Tibial nerve (tissue), 4 donors: ENCODE measurements at places on chromosomes 16 and 17. TPM values are rescaled to one million over a fixed set of nuclear protein-coding genes. Genes with fewer than 3 reads are reported as not detected.

DNA sequence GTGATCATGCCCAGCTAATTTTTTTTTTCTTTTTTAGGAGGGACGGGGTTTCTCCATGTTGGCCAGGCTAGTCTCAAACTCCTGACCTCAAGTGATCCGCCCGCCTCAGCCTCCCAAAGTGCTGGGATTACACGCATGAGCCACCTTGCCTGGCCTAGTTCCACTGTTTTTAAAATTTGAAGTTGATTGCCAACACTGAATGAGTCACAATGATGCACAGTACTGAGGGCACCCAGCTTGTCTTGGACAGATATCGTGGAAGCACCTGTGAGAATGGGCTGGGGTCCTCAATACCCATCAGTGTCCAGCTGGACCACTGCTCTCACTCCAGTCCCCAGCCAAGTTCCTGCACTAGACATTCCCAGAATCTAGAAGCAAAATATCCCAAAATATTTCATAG is 2.5 kb downstream of the KNOP1 start:
- no peak for DNase-seq
- no peak overlapping the region for H3K4me3 ChIP-seq
- H3K27ac ChIP-seq, result peak overlapping the region; percentile 88

- H3K36me3 ChIP-seq, result no peaks in the 10 kb centered on the region
- no peak for DNase-seq
- no peak overlapping the region for H3K4me3 ChIP-seq
- H3K4me1 ChIP-seq, result no peaks in the 10 kb centered on the region
Observed at GRCh38 chr16:27221576-27222248, 18.4 kb downstream of the KDM8 start.

Gene FOXO3B
- total RNA-seq, result 15.0 TPM

- no peaks in the 10 kb centered on the region for H3K4me1 ChIP-seq
- no peak overlapping the region for H3K27ac ChIP-seq
- no peak overlapping the region for H3K4me3 ChIP-seq
- H3K27me3 ChIP-seq, result no peaks in the 10 kb centered on the region
Observed at GRCh38 chr16:65386672-65387071, 264.8 kb upstream of the CDH11 start.

Gene MGRN1
- total RNA-seq, result 37.5 TPM

Gene TM4SF5
- total RNA-seq, result not detected

DNA sequence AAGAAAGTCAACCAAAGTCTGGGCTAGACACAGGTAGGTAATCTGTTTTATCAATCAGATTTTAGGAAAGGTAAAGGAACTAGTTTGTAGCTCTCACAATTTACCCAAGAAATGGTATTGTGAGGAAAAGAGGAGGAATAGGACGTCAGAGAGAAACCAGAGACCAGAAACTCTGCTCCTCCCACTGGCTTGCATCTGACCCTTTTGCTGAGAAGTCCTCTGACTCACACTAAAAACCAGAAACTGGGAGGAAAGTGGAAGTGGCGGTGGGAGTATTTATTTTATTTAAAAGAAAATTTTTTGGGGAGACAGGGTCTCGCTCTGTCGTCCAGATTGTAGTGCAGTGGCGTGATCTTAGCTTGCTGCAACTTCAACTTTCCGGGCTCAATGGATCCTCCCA is 38.0 kb upstream of the MNT start:
- H3K4me3 ChIP-seq, result no peak overlapping the region
- no peaks in the 10 kb centered on the region for H3K27me3 ChIP-seq
- no peak for DNase-seq
- no peak overlapping the region for H3K27ac ChIP-seq
- no peaks in the 10 kb centered on the region for H3K36me3 ChIP-seq
- no peaks in the 10 kb centered on the region for H3K4me1 ChIP-seq

DNA sequence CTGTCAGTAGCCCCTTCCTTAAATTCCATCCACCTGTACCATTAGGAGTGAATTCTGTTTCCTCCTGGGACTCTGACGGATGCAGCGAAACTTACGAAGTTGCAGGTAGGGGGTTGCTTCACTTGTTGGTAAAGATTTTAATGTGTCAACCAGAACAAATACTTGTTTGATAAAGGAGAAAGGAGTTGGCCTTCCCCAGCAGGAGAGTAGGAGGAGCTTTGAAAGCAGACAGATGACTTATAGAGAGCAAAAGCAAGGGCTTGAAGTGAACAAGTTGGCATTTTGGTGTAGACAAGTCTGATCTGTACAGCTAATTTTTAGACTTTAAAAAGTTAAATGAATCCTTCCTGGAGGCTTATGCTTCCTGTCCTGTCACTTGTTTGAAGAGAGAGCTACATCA is 38.1 kb upstream of the PMFBP1 start:
- no peak overlapping the region for H3K4me3 ChIP-seq
- H3K27ac ChIP-seq, result no peak overlapping the region
- H3K27me3 ChIP-seq, result no peaks in the 10 kb centered on the region
- no peaks in the 10 kb centered on the region for H3K4me1 ChIP-seq
- DNase-seq, result no peak

Gene FOXL1
- 7.1 TPM for total RNA-seq

Gene EPX
- not detected for total RNA-seq

- H3K4me1 ChIP-seq, result no peaks in the 10 kb centered on the region
- no peak overlapping the region for H3K27ac ChIP-seq
- no peak for DNase-seq
- H3K4me3 ChIP-seq, result no peak overlapping the region
Observed at GRCh38 chr16:87330646-87331045, 13.5 kb upstream of the C16orf95 start.

GRCh38 chr16:77589071-77589765 is 133.1 kb upstream of the NUDT7 start:
- no peak overlapping the region for H3K27ac ChIP-seq
- H3K36me3 ChIP-seq, result no peaks in the 10 kb centered on the region
- H3K27me3 ChIP-seq, result no peaks in the 10 kb centered on the region
- H3K4me1 ChIP-seq, result no peaks in the 10 kb centered on the region

Gene TPSD1
- total RNA-seq, result 6.3 TPM

Gene PRR11
- total RNA-seq, result 0.90 TPM

DNA sequence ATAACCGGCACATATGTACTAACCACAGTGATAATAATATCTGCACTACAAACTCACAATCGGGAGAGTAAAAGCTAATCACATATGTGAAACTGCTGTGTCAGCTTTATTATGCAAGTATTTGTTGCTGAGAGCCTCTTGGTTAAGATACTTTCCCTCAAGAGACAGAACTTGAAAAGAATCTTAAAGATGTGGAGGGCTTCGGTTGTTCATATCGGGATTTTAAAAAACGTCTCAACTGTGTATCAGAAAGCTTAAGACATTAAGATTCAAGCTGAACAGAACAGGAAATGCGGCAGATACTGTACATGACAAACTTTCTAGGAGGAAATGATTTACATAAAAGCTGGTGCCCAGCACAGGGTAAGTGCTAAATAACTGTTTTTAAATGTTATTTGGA is 27.5 kb upstream of the HLF start:
- no peaks in the 10 kb centered on the region for H3K27me3 ChIP-seq
- no peaks in the 10 kb centered on the region for H3K36me3 ChIP-seq
- no peak overlapping the region for H3K27ac ChIP-seq
- no peak for DNase-seq
- no peak overlapping the region for H3K4me3 ChIP-seq
- H3K4me1 ChIP-seq, result peaks cover 20% of the 10 kb centered on the region

- DNase-seq, result no peak
- H3K27me3 ChIP-seq, result no peaks in the 10 kb centered on the region
- no peaks in the 10 kb centered on the region for H3K4me1 ChIP-seq
- H3K4me3 ChIP-seq, result no peak overlapping the region
- H3K27ac ChIP-seq, result no peak overlapping the region
Observed at GRCh38 chr16:76818606-76819181, 372.3 kb upstream of the MON1B start.

GRCh38 chr17:82599674-82600661 is 48.3 kb downstream of the WDR45B start:
- no peaks in the 10 kb centered on the region for H3K27me3 ChIP-seq
- H3K36me3 ChIP-seq, result peaks cover 4% of the 10 kb centered on the region
- H3K4me1 ChIP-seq, result no peaks in the 10 kb centered on the region
- H3K4me3 ChIP-seq, result no peak overlapping the region
- no peak for DNase-seq

- H3K4me3 ChIP-seq, result no peak overlapping the region
- no peak for DNase-seq
- peaks cover 12% of the 10 kb centered on the region for H3K4me1 ChIP-seq
- H3K36me3 ChIP-seq, result no peaks in the 10 kb centered on the region
Observed at GRCh38 chr17:74935048-74935447, 650 bp upstream of the OTOP3 start.

Gene KCNJ16
- 36.2 TPM for total RNA-seq

Gene MYH1
- total RNA-seq, result not detected

GRCh38 chr17:7313088-7313889 is 1.9 kb downstream of the GPS2 start:
- H3K4me3 ChIP-seq, result no peak overlapping the region
- H3K27me3 ChIP-seq, result no peaks in the 10 kb centered on the region

GRCh38 chr16:15515992-15516391 is 81.6 kb downstream of the BMERB1 start:
- no peaks in the 10 kb centered on the region for H3K36me3 ChIP-seq
- DNase-seq, result no peak
- H3K4me1 ChIP-seq, result peaks cover 21% of the 10 kb centered on the region

DNA sequence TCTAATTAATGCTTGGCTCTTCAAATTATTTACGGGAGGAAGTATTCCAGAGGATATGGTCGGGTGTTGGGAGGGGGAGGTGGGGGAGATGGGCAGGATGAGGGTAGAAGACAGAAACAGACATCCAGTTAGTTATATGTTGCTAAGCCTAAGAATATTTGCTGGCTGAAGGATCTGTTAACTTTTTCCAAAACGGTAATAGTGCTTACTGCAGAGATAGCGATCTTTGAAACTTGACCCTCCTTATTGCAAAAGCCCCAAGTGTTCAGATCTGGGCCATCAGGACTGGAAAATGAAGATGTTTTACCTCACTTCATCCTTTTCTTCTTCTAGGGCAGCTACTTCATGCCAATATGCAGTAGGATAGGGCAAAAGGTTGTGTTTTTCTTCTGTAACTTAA is 27.0 kb upstream of the MMD start:
- peaks cover 4% of the 10 kb centered on the region for H3K4me1 ChIP-seq
- no peaks in the 10 kb centered on the region for H3K36me3 ChIP-seq
- H3K27ac ChIP-seq, result no peak overlapping the region
- DNase-seq, result no peak

- no peaks in the 10 kb centered on the region for H3K36me3 ChIP-seq
- no peak overlapping the region for H3K27ac ChIP-seq
- H3K4me3 ChIP-seq, result no peak overlapping the region
- no peak for DNase-seq
- H3K4me1 ChIP-seq, result peaks cover 14% of the 10 kb centered on the region
- H3K27me3 ChIP-seq, result no peaks in the 10 kb centered on the region
Observed at GRCh38 chr17:17561408-17562145, 29.9 kb downstream of the PEMT start.

Gene FBXO39
- total RNA-seq, result not detected

Gene CCL17
- total RNA-seq, result not detected

- H3K36me3 ChIP-seq, result no peaks in the 10 kb centered on the region
- no peaks in the 10 kb centered on the region for H3K27me3 ChIP-seq
- no peak overlapping the region for H3K4me3 ChIP-seq
- H3K4me1 ChIP-seq, result no peaks in the 10 kb centered on the region
Observed at GRCh38 chr17:55348749-55349354, 72.8 kb downstream of the MMD start.

DNA sequence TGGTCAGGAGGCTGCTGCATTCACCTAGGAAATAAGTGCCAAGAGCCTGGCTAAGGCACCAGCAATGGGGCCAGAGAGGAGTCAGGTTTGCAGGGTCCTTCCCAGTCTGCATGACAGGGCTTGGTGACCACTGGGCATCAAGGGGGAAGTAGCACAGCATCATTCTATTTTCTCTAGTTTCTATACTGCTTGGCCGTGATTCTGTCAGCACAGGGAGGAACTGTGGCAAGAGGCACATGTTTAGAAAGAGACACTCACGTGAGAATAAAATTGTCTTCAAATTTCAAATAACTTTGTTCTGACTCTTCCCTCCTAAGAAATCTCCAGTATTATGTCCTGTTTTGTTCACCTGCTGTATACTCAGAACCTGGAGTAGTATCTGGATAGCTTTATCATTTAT is 37.8 kb downstream of the ERN1 start:
- H3K36me3 ChIP-seq, result no peaks in the 10 kb centered on the region
- no peak overlapping the region for H3K4me3 ChIP-seq
- no peak overlapping the region for H3K27ac ChIP-seq
- no peaks in the 10 kb centered on the region for H3K4me1 ChIP-seq

DNA sequence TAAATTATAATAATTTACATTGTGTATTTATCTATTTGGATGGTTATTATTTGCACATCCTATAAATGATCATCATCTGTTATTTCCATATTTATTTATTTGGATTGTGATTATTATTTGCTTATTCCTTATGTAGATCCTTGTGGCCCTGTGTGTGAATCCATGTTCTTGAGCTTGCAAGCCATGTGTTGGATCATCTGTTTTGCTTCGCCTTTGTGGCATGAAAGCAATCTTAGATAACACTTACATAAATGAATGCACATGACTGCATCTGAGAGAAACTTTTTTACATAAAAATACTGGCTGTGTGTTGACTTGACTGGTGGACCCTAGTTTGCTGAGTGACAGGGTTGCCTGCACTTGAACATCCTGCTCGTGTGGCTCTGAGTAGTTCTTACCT is 1024.5 kb upstream of the RBFOX1 start:
- DNase-seq, result no peak
- H3K36me3 ChIP-seq, result no peaks in the 10 kb centered on the region
- no peaks in the 10 kb centered on the region for H3K4me1 ChIP-seq
- H3K27me3 ChIP-seq, result no peaks in the 10 kb centered on the region
- H3K4me3 ChIP-seq, result no peak overlapping the region

DNA sequence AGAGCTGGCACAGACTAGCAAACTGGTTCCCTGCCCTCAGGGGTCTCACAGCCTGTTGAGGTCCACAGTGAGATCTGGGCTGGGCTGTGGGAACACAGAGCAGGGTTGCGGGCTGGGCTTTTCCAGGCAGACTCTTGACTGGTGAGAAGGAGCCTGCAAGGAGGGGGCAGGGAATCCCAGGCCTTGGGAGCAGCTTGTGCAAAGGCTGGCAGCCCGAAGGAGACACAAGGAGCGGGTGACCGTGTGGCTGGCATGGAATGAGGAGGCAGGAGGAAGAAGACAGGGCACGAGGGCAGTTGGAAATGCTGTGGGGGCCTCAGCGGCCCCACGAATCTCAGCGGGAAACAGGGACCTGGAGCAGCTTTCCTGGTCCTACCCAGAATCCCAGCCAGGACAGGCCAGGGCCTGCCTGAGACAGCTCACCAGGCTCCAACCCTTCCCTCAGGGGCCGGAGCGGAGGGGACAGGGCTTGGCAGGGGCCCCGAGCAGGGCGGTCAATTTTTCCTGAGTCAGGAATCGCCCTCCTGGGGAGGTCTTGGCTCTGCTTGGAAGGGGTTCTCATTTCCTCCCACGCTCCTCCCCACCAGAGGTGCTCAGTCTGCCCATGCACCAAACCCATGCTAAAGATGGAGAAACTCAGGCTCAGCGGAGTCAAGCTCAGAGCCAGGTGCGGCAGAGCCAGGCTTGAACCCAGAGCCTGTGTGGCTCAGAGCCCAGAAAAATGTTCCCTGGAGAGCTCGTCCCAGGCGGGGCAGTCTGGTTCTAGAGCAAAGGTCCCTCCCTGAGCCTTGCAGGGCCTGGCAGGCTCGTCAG is 9.2 kb upstream of the SNN start:
- H3K27me3 ChIP-seq, result no peaks in the 10 kb centered on the region
- no peak overlapping the region for H3K4me3 ChIP-seq
- peaks cover 4% of the 10 kb centered on the region for H3K4me1 ChIP-seq
- H3K27ac ChIP-seq, result no peak overlapping the region

- H3K4me1 ChIP-seq, result no peaks in the 10 kb centered on the region
- H3K27ac ChIP-seq, result no peak overlapping the region
- DNase-seq, result no peak
- no peaks in the 10 kb centered on the region for H3K36me3 ChIP-seq
- H3K27me3 ChIP-seq, result no peaks in the 10 kb centered on the region
- H3K4me3 ChIP-seq, result no peak overlapping the region
Observed at GRCh38 chr16:85089525-85089924, 22.7 kb downstream of the CIBAR2 start.
